Esophagus muscularis mucosa (tissue), 4 donors: ENCODE measurements at places on chromosomes 1 and 21. TPM values are rescaled to one million over a fixed set of nuclear protein-coding genes. Genes with fewer than 3 reads are reported as not detected.

ESPN gene
- total RNA-seq, result 1.0 TPM

OR6K2 gene
- not detected for total RNA-seq

SEMA4A gene
- total RNA-seq, result 1.9 TPM

GPN2 gene
- total RNA-seq, result 9.6 TPM

EIF4G3 gene
- 62.8 TPM for total RNA-seq

ASCL5 gene
- total RNA-seq, result not detected

CRNN gene
- total RNA-seq, result not detected

IRF6 gene
- total RNA-seq, result 1.2 TPM

KCNQ4 gene
- 9.3 TPM for total RNA-seq

- DNase-seq, result no peak
Measured at GRCh38 chr1:204150702-204151551, 917 bp downstream of the ETNK2 start.

DNA sequence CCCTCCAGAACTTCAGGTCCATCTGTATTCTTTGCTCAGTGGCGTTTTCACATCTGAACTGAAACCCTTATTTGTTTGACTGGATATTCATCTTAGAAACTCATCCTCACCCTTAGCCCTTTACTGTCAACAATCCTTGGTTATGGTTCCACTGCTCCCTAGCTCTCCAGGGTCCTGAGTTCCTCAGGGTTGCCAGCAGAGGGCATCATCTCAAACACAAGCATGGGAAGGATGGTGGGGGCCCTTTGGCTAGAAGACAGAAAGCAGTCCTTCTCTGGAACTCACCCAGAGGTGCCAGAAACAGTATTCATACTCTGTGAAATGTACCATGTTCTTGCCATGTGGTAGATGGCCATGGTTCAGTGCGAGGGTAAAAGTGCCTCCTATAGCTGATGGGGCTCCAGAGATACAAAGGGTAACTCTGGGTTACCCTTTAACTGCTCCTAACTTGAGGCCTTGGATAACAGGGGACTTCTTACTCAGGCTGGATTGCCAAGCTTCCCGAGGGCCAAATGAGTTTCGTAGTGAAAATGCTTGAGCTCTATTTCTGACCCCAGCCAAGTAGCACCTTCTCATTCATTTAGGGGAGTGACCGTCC lies 11.3 kb downstream of the NCSTN start:
- no peak for DNase-seq

DNA sequence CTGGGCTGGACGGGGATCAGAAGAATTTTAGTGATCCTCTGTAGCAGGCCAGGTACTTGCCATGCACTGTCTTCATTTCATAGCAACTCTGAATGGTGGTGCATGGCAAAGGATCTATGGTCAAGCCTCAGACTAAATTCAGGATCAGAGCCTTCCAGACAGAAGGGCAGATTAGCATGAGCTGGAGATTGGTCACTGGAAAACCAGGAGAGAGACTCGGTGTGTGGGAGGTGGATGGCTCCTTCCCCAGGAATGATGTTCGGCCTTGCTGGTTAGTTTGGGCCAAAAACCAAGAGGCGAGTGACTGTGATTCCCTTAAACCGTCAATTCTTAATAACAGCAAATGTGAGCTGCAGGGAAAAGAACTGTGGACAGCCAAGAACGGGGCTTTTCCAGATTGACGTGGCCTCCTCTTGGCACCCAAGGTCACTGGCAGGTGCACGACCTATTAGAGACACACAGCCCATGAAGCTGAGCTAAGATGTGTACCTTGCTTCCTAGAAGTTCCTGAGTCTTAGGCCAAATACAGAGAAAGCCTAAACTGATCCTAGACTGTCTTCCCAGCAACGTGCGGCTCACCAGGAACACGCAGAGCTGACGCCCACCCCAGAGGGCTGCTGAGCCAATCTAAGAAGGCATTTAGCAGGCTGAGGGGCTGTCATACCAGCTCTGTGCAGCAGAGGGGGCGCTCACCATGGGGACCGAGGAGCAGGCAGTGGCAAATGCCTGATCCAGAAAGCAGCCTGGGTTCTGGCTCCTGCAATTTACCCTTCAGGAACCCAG lies 18.5 kb downstream of the ALDH4A1 start:
- DNase-seq, result peak; percentile 95

GRCh38 chr1:208159555-208160258 lies 84.5 kb downstream of the PLXNA2 start:
- no peak for DNase-seq

DNA sequence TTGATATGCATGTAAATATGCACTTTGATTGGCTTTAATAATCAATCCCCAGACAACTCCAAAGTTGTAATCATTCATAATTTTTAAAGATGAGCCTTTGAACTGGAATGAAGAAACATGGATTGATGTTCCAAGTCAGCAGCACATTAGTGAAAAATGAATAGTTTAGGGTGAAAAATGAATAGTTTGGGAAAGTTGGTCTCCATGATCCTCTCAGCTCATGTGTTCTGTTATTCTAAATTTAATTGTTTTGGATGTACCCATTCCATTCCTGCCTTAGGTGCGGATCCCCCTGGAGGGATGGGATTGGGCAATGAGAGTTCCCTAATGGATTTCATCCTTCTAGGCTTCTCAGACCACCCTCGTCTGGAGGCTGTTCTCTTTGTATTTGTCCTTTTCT lies at the start of gene OR2G3:
OR2G3 (plus strand) TSS at position 301 of the 400 bp plus-strand sequence; CDS start at position 301, 0 bp downstream.
- DNase-seq, result no peak

- no peak for DNase-seq
Measured at GRCh38 chr1:232986527-232986922, 36.1 kb downstream of the NTPCR start.

DNA sequence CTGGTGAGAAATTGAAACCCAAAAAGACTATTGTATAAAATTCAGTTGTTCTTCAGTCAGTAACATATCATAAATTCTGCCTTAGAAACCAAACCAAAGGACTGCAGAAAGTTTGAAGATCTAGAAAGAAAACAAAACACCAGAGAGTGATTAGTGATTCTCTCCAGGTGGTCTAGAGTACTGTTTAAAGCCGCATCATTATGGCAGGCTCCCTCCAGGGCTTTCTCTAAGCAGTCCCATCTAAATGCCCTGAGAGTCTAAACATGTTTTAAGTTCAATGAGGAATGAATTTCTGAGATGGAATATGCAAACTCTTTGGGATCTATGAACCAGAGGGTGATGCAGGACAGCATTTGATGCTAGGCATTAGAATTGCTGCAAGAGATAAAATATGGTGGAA lies 100.9 kb upstream of the ST6GALNAC5 start:
- DNase-seq, result no peak

DNA sequence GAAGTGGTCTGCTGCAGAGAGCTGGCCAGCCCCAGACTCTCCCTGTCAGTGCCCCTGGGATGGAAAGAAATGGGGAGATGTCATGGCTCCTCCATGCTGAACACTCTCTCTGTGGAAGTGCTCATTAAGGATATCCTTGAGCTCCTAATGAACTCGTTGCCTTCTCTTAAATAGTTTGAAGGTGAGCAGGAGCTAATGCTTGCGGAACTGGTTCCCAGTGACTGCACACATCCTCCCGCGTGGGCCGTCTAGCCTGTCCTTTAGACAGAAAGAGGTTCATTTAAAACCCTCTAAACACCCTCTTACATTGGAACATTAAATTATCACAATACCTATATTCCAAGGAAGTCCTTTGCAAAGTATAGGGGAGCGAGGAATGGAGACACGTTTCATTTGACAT lies 5.9 kb upstream of the WDR64 start:
- DNase-seq, result no peak

GRCh38 chr1:180594723-180595122 lies 36.0 kb downstream of the OVAAL start:
- DNase-seq, result no peak

- DNase-seq, result no peak
Measured at GRCh38 chr1:223298701-223299100, 65.3 kb downstream of the SUSD4 start.

- no peak for DNase-seq
Measured at GRCh38 chr1:31855038-31855845, 39.4 kb upstream of the SPOCD1 start.

DNA sequence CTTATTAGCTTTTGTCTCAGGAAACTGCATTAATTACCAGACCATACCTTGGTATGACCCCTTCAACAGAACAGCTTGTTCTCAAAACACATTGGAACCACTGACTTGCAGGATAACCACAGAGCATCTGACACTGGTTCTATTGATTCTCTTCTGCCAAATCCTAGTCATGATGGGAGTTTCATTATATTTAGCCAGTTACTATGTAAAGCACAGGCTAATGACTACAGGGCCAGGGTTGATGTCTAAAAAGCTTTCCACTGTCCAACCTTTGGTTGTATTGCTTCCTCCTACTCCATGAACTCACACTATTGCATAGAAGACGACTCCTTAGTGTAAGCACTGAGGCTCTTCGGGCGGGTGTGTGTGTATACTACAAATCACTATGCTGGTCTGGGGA lies 3.8 kb downstream of the STMN1 start:
- DNase-seq, result no peak

- no peak for DNase-seq
Measured at GRCh38 chr1:203563291-203563690, 63.3 kb upstream of the ATP2B4 start.

DNA sequence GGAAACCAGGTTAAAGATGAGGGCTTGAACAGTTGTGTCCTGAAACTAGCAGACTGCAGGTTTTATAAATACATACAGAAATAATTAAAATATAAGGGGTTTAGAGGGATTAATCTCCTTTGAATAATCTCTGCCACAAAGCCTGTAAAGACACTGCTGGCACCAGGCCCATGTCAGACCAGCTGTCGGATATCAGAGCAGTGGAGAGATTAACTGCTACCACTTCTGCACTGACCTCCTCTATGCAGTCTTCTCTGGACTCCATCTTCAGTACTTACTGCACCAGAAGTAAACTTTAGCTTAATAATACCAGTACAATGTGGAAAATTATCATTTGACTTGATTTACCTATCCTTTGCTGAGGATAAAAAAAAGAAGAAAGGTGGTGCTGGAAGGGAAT lies 128.6 kb downstream of the LHX4 start:
- DNase-seq, result no peak

GRCh38 chr1:44366371-44366975 lies 11.4 kb upstream of the ERI3 start:
- DNase-seq, result no peak
